Activated B cell treated with CpG ODN at 0.5 μM for 24 hours (primary cell): ENCODE measurements at places on chromosomes 4 and X.

DNA sequence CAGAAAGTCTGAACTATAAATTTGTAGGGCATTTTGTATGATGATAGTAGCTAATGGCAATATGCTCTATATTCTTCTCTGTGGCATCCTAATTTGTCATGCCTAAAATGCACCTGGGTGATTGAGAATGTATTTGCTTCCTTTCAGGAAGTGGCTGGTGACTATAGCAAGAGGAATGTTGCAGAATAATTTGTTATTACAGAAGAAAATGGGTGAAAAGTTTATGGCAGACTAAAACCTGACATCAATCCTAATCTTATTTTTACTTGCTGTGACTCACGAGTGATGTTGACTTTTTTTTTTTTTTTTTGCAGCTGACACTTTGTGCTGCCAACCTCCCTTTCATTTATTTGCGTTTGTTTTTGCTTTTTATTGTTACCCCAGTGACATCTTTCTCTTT is 141.1 kb downstream of the MSL3 start:
- H3K4me3 ChIP-seq = no peak overlapping the region
- DNase-seq = no peak
- H3K36me3 ChIP-seq = no peaks in the 10 kb centered on the region
- no peaks in the 10 kb centered on the region for H3K27me3 ChIP-seq

DNA sequence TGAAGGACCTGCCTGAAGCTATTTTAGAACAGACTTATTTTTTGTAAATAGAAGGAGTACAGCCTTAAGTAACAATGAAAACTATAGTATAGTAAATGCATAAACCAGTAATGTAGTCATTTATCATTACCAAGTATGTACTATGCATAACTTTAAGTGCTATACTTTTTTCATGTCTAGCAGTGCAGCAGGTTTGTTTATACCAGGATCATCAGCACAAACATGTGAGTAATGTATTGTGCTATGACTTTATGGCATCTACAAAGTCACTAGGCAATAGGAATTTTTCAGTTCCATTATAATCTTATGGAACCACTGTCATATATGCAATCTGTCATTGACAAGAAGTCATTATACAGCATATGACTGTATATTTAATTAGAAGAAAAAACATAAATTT is 3.4 kb upstream of the ODAPH start:
- H3K4me3 ChIP-seq = no peak overlapping the region
- no peak for DNase-seq
- H3K4me1 ChIP-seq = peaks cover 13% of the 10 kb centered on the region
- no peaks in the 10 kb centered on the region for H3K27me3 ChIP-seq
- no peak overlapping the region for H3K27ac ChIP-seq

GRCh38 chrX:46722742-46723568 is 36.0 kb downstream of the SLC9A7 start:
- H3K4me3 ChIP-seq = no peak overlapping the region
- peaks cover 7% of the 10 kb centered on the region for H3K36me3 ChIP-seq
- DNase-seq = no peak
- H3K27me3 ChIP-seq = no peaks in the 10 kb centered on the region

DNA sequence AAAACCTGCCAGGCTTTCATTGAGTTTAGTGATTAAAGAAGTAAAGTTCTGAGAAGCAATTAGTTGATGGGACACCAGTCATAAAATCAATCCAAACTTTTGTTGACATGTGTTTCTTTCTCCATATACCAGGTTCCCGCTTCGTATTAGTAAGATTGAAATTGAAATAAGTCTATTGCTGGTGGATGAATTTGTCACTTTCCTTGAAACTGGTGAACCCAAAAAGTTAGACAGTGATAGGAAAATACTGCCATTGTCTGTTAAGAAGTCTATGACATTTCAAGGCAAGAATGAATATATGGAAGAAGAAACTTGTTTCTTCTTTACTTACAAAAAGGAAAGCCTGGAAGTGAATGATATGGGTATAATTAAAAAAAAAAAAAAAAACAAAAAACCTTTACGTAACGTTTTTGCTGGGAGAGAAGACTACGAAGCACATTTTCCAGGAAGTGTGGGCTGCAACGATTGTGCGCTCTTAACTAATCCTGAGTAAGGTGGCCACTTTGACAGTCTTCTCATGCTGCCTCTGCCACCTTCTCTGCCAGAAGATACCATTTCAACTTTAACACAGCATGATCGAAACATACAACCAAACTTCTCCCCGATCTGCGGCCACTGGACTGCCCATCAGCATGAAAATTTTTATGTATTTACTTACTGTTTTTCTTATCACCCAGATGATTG is at the start of gene CD40LG:
CD40LG (plus strand) TSS at position 482 of the 684 bp plus-strand sequence; CDS start at position 573, 91 bp downstream.
- no peak within 1 kb of the TSS for H3K27ac ChIP-seq
- no peak for DNase-seq
- H3K36me3 ChIP-seq = no peaks in the 10 kb centered on the region
- H3K4me3 ChIP-seq = no peak within 1 kb of the TSS
- H3K4me1 ChIP-seq = no peaks in the 10 kb centered on the region
- no peaks in the 10 kb centered on the region for H3K27me3 ChIP-seq

- no peak overlapping the region for H3K27ac ChIP-seq
- no peaks in the 10 kb centered on the region for H3K4me1 ChIP-seq
- no peak overlapping the region for H3K4me3 ChIP-seq
- H3K27me3 ChIP-seq = no peaks in the 10 kb centered on the region
Observed at GRCh38 chrX:73525928-73526690, 36.9 kb upstream of the CHIC1 start.

DNA sequence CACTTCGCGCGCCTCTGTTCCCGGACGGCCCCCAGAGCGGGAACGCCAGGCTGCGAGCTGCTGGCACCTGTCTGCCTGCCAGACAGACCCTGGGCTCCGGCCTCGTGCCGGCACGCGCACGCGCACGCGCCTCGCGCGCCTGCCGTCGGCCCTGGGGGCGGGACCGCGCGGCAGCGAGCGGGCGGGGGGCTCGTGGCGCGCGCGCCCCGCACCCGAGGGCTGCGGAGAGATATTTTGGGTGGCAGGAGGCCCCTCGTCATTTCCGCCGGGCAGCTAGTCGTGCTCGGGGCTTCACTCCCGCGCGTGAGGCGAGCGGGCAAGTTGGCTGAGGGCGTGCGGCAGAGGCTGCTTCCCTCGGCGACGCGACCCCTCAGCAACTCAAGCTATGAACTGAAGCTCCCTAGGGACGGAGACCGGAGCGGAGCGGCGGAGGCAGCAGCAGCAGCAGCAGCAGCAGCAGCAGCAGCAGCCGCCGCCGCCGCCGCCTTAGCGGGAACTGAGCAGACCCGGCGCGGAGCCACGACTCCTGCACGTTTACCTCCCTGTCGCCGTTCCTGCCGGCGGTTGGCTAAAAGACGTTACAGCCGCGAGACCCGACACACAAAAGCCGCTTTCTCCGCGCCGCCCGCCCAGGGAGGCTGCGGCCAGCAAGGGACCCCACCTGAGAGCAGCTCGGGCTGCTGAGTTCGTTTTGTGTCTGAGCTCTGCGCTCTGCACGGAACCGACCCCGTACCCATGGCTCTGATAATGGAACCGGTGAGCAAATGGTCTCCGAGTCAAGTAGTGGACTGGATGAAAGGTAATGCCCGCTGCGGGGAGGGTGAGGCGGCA is at the start of gene CNKSR2:
CNKSR2 (plus strand) TSS at position 256 of the 831 bp plus-strand sequence; CDS start at position 736, 480 bp downstream.
- no peaks in the 10 kb centered on the region for H3K27me3 ChIP-seq
- peak within 1 kb of the TSS; percentile 86 for H3K27ac ChIP-seq
- DNase-seq = peak; percentile 74
- H3K36me3 ChIP-seq = peaks cover 2% of the 10 kb centered on the region

- no peak overlapping the region for H3K27ac ChIP-seq
- no peaks in the 10 kb centered on the region for H3K27me3 ChIP-seq
- no peak for DNase-seq
- no peak overlapping the region for H3K4me3 ChIP-seq
Observed at GRCh38 chr4:95510145-95510544, 38.6 kb downstream of the UNC5C start.

DNA sequence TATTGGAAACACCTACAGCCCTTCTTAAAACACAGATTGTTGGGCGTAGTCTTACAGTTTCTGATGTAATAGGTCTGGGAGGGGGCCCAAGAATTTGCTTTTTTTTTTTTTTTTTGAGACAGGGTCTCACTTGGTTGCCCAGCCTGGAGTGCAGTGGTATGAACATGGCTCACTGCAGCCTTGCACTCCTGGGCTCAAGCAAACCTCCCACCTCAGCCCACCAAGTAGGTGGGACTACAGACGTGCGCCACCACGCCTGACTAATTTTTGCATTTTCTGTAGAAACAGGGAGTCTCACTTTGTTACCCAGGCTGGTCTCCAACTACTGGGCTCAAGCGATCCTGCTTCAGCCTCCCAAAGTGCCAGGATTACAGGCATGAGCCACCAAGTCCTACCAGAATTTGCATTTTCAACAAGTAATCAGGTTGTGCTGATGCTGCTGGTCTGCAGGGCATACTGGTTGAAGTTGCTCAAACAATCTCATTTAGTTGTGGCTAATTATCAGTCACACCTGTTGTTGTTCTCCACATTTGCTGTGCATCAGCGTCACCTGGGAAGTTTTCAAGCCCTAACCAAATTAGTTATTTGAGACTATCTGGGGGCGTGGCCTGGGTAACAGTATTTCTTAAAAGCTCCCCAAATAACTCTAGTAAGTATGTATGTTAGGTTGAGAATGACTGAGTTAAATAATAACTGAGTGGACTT is 14.0 kb downstream of the TMEM154 start:
- peaks cover 88% of the 10 kb centered on the region for H3K4me1 ChIP-seq
- no peak for DNase-seq
- peak overlapping the region; percentile 94 for H3K27ac ChIP-seq
- no peaks in the 10 kb centered on the region for H3K27me3 ChIP-seq
- H3K36me3 ChIP-seq = peaks cover 19% of the 10 kb centered on the region

DNA sequence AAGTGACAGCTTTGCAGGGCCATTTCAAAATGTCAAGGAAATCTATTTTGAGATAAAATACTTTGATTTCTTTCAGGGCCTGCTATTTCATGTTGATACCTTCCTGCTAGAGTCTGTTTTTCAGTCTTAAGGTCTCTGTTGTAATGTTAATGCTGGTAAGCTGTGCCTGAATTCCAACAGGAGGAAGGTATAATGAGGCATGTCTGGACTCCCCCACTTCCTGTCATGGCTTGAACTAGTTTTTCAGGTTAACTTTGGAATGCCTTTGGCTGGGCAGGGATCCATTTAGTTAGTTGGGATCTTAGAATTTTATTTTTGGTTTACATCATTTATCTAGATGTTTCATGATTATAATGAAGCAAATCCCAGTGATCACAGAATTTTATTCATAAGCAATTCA is 279.0 kb downstream of the CFAP47 start:
- H3K36me3 ChIP-seq = no peaks in the 10 kb centered on the region
- no peak for DNase-seq
- H3K27ac ChIP-seq = no peak overlapping the region

- DNase-seq = no peak
- no peaks in the 10 kb centered on the region for H3K27me3 ChIP-seq
- no peaks in the 10 kb centered on the region for H3K36me3 ChIP-seq
- H3K4me1 ChIP-seq = no peaks in the 10 kb centered on the region
Observed at GRCh38 chr4:53861856-53862610, 202.4 kb downstream of the CHIC2 start.

DNA sequence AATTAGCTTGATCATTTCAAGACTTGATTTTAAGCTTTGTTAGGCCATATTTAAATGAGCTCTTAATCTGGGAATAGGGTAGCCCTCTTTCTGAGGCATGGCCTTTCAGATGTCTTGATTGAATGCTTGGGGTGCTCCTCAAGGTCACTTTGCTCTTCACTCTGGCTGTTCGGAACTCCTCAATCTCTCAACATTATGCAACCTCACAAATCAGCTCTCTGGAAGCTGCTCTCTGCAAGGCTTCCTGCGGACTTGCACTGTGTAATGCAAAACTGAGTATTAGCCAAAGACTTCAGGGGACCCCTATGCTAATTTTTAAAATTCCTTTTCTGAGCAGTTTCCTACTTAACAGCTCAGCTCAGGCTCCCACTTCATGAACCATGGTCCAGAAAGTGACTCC is 398.3 kb downstream of the PRDM5 start:
- H3K36me3 ChIP-seq = no peaks in the 10 kb centered on the region
- no peak overlapping the region for H3K4me3 ChIP-seq
- H3K4me1 ChIP-seq = no peaks in the 10 kb centered on the region
- no peak overlapping the region for H3K27ac ChIP-seq
- H3K27me3 ChIP-seq = no peaks in the 10 kb centered on the region

DNA sequence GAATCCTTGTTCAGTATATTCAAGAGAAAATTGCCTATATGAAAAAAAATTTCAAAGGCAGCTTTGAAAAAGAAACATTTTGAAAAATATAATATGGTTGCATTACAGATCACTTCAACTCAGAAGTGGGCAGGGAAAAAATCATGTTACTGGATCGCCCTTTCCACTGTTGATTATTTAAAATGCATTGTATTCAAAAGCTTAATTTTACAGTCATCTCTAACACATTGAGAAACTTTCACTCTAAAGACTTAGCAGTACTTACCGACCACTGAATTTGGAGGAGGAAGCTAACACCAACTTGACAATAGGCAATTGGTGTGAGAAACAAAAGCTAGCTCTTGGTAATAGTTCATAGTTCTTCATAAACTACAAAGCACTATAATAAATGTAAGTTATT is 101.9 kb downstream of the CEP135 start:
- H3K4me3 ChIP-seq = no peak overlapping the region
- peaks cover 27% of the 10 kb centered on the region for H3K27me3 ChIP-seq
- H3K4me1 ChIP-seq = peaks cover 17% of the 10 kb centered on the region
- no peak overlapping the region for H3K27ac ChIP-seq

DNA sequence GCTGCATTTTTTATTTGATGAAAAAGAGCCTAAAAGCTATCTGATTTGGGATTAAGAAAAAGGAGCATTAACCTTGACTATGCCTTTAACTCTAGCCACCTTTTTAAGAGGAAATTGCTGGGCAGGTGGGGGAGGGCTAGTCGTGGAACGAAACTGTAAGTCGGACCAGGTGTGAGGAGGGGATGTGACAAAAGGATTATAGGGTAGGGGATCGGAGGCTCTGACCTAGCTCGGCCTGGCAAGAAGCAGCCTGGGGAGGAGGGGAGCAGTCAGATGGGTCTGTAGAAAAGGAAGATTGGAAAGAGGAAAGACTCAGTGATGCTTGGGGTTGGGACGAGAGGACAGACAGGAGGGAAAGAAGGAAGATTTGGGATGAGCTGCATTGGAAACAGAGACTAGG is 21.1 kb upstream of the SPCS3 start:
- no peak for DNase-seq
- no peaks in the 10 kb centered on the region for H3K4me1 ChIP-seq
- H3K27me3 ChIP-seq = peaks cover 6% of the 10 kb centered on the region
- no peaks in the 10 kb centered on the region for H3K36me3 ChIP-seq
- H3K27ac ChIP-seq = no peak overlapping the region

DNA sequence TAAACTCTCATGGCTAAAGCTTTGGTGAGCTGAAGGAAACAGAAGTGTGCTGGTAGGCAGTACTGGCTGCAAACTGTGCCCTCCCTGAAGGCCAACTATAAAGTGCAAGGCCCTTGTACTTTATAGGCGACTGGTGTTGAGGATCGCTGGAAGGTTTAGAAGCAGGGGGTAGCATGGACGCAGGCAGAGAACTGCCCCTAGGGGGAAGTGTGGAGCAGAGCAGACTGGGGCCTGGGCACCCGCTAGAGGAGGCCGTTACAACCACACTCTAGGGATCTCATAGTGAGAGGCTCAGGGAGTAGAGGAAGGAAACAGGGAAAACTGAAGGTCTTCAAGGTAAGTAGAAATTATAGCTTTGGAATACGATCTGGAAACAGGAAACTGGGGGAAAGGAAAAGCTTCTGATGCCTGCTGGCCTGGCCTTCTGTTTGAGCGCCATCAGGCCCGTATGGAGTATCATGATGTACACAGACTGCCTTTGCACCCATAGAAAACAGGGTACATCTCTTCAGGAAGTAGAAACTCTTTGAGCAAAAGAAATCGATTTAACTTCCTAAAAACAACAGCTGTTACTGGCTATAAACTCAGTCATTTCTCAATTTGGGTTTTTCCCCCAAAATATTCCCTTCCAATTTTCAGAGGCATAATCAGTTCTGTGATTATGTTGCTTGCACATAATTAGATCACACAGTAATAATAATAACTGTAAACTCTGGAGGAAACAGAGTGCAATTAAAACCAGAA is 23.9 kb upstream of the TMSB4X start:
- no peak for DNase-seq
- peaks cover 91% of the 10 kb centered on the region for H3K4me1 ChIP-seq
- H3K36me3 ChIP-seq = no peaks in the 10 kb centered on the region
- no peaks in the 10 kb centered on the region for H3K27me3 ChIP-seq
- H3K27ac ChIP-seq = peak overlapping the region; percentile 96
